ENCODE measurements at places on chromosomes 2 and 18.

DNA sequence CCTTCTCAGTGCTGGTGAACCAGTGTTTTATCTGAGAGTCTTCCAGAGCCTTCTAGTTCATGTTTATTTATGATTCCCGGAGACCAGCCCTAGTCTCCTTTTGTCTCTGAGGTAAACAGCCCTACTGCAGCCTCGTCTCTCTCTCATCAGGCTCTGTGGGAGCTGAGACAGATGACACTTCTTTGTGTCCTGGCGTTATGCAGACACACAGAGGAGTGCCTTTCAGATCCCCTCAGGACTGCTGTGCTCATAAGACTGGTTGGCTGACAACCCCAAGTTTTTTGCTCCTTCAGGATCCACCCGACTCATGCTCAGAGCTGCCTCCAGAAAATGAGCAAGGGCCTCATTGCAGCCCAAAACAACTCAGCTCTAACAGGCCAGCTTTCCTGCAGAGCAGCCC, 523.8 kb upstream of the SPHKAP start:
- DNase-seq, result no peak

GRCh38 chr2:18950361-18950851, 361.0 kb upstream of the NT5C1B start:
- no peak for DNase-seq

- no peak for DNase-seq
Measured at GRCh38 chr18:64791236-64791635, 642.3 kb upstream of the LINC00305 start.

DNA sequence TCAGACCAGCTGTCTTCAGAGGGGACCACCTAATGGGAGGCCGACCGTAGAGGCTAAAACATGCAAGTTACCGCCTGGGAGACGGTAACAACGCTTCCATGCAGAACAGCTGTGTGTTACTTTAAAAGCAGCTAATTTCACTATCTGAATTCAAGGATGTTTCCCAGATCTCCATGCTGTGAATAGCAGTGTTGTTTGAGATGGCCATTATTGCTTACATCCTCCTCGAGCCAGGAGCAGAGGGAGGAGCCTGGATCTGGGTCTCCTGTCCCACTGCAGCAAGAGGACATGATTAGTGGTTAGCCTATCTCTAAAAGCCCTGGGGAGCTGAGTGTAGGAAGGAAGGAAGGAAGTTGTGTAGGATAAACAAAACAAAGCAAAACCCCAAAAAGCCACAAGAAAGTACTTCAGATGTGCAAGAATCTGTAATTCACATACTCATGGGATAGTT, 50.9 kb downstream of the ACTR2 start:
- no peak for DNase-seq
